ENCODE measurements at places on chromosomes 7 and 10.

DNA sequence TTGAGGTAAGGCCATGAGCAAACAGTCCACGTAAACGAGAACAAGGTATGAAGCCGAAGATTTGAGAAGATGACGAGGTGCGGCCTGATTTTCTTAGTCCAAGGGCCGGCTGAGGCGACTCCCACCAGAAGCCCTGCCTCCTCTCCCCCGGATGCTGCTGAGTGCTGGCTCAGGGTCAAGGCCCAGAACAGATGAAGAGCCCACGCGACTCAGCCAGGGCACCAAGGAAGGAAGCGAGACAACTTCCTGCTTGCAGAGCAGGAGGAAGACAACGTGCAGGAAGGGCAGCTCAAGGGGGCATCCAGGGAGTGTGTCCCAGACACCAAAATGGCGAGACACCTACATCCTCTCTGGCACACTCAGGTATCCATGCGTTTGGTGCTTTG, 99.5 kb downstream of the CYTH3 start:
- no peak for DNase-seq

- no peak for DNase-seq
Measured at GRCh38 chr7:86786376-86786775, 142.7 kb downstream of the GRM3 start.

DNA sequence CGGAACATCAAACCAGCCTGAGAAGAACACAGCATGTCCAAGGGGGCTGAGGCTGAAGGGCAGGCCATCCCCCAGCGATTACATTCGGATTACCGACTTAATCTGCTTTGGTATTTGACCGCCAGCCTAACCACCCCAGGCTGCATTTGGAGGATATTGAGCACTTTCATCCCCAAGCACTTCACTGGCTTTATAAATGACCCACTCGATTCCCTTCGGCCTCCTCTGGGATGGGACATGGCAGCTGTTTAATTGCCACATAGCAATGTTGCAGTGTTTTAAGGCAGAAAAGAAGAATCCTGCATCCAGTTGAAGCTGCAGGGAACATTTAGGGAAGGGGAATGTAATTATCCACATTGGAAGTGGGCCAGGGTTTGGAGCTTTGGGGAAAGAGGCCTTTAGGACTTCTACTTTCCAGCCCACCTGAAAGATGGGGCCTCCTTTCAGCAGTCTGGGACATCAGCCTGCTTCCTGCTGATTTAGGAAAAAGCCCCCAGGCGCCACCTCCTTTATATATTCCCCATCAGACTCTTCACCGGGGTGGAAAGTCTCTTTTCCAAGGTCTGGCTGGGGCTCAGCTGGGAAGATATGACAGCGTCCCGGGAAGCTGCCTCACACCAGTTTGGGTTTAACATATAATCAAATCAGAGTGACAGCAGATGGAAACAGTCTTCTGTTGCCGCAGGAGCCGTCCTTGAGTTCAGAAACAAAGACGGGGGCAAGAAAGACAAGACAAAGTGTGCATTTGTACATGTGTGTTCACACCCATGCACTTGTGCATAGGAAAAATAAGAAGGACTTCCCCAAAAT, 9.2 kb downstream of the DPCD start:
- no peak for DNase-seq

DNA sequence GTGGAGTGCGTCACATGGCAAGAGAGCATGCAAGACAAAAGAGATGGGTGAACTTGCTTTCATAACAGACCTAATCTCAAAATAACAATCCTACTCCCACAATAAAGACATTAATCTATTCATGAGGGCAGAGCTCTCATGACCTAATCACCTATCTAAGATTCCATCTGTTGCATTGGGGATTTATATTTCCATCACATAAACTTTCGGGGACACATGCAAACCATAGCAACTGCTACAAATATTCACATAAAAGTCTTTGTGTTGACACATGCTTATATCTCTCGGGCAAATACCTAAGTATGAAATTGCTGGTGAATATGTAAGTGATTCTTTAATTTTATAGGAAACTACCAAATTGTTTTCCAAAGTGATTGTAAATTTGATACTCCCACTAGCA, 16.0 kb upstream of the PNLIPRP1 start:
- DNase-seq = no peak

DNA sequence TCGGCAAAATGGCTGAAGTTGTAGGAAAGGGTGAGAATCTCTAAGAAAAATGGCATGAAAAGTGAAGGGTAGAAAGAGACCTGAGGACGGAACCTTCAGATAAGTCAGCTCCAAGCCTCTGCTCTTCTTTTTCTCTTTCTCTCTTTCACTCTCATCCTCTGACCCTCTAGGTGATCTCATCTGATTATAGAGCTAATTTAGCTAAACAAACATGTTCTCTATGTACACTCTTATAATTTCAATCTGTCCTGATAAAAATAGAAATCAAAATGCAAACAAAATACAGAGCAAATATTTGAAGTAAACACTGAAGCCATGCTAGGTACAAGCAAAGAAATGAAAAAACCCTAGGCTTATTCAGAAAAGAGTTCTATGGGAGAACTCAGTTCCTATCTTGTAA, 14.4 kb upstream of the CUBN start:
- no peak for DNase-seq

- DNase-seq = no peak
Measured at GRCh38 chr7:152865011-152865410, 105.5 kb downstream of the ACTR3B start.
